LoVo (cell line): ENCODE measurements at places on chromosomes 5 and 9.

DNA sequence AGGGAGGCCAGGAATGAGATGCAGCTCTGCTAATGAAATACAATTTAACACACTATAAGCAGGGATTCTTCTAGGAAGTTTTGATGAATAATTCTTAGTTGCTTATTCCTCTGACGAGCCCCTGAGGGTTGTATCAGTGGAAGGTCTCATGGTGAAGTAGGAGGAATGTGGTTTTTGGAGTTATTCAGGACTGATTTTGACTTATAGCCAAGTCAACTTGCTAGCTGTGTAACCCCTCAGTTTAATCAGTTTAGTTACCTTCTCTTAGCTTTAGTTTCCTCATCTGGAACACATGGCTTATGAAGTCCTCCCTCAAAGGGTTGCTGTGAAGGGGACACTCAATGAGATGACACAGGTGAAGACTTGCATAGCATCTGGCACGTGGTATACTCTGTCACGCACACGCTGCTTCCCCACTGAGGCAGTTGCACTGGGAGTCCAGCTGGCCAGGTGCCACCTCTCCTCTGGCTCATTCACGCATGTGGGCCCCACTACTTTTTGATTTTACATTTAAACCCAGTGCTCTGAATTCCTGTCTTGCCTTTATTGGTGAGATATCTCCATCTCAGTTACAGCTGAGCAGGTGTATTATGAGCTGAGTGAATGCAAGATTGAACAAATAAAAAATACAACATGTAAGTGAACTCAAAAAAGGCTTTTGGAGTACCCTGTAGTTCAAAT, 415.0 kb downstream of the ARHGEF28 start:
- DNase-seq, result no peak

- DNase-seq, result no peak
These were observed 16.3 kb downstream of the SDHA start for GRCh38 chr5:234450-234849.

DNA sequence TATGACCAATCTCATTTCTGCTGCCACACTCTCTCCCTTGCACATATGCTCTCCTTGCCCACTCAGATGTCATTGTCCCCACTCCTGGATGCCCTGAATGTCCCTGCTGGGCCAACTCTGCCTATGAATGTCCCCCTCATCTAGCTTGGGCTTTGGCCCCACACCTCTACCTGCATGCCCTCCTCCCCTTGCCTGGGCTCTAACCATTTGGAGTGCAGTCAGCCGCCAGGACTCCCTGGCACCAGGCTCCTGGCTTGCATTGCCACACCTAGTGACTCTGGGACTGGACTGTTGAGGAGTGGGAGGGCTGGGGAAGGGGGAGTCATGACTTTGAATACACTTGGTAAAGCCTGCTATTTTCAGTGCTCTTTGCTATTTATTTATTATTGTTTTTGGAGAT, 41.6 kb upstream of the POMT1 start:
- no peak for DNase-seq

- DNase-seq, result no peak
These were observed 85.3 kb upstream of the COX7C start for GRCh38 chr5:86532429-86532828.

DNA sequence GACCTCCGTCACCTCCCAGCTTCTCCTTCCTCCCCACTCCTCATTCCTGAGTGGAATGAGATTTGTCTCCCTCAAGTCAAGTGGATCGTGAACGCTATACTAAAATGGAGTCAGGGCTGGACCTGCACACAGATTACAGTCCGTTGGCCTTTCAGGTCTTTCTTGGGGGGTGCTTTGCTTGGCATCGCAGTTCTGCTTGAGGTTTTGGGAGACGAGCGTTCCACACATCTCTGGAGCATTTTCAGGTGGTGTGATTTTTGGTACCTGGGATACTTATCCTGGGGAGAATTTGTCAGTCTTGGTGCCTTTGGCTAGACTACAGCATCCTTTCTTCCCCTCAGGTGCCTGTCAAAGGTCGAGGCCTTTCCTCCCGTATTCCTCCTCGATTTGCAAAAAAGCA, 23.8 kb upstream of the POMT1 start:
- DNase-seq, result no peak

DNA sequence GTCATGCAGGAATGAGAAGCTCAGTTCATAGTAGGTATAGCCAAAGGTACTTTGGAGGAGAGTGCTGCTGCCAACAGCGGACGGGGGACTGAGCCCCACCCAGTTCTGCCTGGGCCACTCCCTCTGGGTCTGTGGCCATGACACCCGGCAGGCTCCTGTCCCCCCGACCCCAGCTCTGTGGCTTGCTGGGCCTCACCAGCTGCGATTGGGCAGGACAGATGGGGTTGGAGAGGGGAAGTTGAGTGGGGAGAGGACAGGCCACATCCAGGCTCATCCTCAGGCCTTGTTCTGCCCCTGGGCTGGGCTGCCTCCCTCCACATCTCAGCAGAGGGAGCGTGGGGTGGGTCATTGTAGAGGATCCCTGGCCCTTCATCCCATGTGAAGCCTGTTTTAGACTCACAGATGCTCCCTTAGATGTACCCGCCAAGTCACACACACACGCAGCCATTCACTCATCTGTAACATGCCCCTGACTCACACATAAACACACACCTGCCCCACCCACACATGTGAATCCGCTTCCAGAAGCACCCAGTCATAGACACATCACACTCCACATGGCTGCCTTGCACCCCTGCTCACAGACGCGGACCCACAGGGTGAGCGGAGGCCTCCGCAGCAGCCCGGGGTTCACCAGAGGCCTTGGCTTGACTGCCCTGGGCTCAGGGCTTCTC, 48.8 kb downstream of the NTNG2 start:
- no peak for DNase-seq

DNA sequence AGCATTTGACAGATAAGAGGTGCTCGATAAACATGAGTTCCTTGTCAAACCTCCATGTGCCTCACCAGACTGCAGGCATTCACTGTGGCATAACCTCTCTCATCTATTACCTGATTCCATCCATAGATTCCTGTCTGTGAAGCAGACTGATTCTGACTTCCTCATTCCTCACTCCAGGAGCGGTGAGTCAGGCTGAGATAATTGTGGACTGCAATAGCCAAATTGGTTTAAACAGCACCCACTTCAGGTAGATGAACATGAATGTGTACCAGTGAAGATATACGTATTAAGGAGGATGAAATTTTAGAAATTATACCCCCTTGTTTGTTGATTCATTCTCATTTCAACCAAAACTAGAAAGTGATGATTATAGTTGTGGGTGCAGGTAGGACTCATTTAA, 391.2 kb downstream of the HINT1 start:
- DNase-seq, result peak; percentile 78

DNA sequence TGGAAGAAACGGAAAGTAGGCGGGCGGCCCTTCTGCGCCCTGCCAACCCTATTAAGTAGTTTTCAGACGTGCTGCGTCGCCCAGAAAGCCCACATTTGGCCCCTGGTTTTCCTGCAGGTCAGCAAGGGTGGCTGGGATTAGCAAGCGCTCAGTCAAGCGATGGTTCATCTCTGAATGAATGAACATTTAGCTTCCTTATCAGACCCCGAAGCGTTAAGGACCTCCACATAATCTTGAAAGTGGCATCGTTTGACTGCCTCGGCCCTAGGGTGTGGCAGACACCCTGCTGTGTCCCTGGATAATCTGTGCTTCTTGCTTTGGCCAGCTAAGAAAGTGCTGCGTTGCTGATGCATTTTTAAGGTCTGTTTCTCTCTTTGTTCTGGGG, 684 bp downstream of the TOR1B start:
- peak; percentile 31 for DNase-seq

GRCh38 chr5:178223828-178224335, 8.7 kb downstream of the PHYKPL start:
- DNase-seq, result no peak

DNA sequence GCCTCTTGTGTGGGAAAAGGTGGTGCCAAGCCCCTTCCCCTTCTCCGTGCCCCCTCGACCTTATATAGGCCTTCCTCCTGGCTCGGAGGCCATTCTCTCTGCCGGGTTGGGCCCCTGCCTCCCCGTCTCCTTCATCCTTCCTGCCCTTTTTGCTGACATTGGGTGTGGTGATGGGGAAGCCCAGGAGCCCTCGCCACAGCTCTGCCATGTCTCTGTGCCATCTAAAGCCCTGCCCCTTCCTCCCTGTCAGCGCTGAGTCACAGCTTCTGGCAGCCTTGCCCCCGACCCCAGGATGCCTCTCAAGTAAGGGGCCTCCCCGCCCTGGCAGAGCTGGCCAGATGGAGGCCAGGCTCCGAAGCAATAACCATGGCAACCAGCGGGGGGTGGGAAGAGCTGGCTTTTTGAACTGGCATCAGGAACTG, 30.4 kb downstream of the JADE2 start:
- no peak for DNase-seq

DNA sequence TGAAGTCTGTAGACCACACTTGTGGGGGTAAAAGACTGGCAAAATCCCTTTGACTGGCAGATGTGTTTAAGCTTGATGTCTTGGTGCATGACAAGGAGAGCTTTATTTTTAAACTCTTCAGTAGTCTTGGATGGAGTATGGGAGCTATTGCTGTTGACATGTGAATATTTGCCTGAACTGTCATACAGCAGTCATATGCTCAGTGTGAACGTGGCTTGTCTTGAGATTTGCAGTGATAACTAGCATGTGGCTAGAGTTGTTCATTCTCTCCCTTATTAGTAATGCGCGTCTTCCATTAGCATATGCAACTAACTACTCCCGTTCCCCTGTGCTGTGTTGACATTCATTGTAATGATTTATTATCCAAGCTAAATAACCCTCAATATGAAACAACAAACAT, 523.6 kb upstream of the WWC1 start:
- no peak for DNase-seq

GRCh38 chr5:131563434-131564228, 71.4 kb downstream of the RAPGEF6 start:
- no peak for DNase-seq

- no peak for DNase-seq
These were observed 291.1 kb upstream of the TUT7 start for GRCh38 chr9:86645303-86645702.

DNA sequence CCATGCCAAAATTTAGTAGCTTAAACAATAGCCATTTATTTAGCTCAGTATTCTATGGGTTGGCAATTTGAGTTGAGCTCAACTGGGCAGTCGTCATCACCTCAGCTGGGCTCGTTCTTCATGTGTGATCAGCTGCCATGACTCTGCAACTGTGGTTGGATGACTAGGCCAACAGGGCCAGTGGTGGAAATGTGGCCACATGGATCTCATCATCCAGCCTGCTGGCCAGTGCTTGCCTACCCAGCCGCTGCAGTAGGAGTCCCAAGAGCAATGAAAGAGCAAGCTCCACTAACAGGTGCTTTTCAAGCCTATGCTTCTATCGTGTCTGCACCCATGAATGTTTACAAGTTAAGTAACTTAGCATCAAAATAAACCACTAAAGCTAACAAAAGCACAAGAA, 158.0 kb downstream of the ATPSCKMT start:
- no peak for DNase-seq

DNA sequence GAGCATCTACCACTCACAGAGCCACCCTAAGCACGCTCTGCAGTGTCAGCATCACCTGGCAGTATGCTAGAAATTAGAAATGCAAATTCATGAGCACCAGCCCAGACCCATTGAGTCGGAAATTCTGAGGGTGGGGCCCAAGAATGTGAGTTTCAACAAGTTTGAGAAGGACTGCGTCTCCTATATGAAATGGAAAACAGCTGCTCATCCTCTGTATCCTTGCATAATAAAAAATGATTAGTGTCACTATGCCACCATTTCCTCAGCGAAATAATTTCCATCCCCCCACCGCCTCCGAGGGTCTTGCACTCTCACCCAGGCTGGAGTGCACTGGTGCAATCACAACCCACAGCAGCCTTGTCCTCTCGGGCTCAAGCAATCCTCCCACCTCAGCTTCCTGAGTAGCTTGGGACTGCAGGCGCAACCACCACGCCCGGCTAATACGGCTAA, 1.3 kb upstream of the IQGAP2 start:
- DNase-seq, result no peak

DNA sequence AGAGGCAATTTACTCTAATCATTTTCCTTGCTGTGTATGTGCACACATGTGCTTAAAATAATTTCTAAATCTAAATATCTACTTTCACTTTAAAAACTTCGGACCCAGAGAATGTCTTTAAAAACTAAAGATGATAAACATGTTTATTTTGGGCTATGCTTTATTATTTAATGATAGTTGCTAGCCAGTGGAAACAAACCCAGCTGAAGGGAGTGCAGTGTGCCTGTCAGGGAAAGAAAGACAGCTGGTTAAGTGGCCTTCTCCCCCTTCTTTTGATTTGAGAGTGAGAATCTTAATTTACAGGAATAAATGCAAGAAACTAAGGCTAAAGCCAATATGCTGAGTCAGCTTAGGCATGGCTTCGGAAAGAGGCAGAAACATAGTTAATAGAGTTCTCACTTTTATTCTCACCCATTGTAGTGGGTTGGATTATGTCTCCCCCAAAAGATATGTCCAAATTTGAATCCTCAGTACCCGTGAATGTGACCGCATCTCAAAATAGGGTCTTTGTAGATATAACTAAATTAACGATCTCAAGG, 111.4 kb downstream of the DCP2 start:
- no peak for DNase-seq

GRCh38 chr5:149125386-149125891, 15.9 kb upstream of the ABLIM3 start:
- DNase-seq, result no peak

GRCh38 chr5:133756756-133757155, 144.4 kb upstream of the FSTL4 start:
- DNase-seq, result no peak

DNA sequence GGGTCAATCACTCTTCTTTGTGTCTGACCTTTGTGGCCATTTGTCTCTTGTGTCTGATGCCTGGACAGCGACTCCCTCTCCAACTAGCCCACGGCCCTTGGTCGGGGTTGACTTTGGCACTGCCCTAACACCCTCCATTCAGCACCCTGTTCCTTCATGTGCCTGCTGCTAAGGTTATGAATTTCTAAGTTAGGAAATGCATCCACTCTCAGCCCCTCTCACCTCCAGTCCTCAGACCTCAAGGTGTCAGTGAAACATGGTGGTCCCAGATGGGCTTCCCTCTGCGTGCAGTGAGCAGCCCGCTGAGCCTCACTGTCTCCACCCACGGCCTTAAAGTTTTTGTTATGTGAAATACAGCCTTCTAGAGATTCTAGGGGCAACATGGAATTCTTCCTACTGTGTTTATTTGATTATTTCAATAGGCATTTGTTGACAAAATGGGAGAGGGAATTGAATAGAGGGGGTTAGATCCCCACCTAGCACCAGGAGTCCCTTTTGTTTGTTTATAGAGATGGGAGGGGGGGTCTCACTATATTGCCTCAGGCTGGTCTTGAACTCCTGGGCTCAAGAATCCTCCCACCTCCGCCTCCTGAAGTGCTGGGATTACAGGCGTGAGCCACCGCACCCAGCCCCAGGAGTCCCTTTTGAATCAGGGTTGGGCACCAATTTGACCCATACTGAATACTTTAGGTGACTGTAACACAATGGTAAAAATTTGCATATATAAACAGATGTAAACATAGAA, 1.6 kb upstream of the GLIPR2 start:
- DNase-seq, result no peak

- no peak for DNase-seq
These were observed 295.7 kb upstream of the PTGER4 start for GRCh38 chr5:40383749-40384651.

DNA sequence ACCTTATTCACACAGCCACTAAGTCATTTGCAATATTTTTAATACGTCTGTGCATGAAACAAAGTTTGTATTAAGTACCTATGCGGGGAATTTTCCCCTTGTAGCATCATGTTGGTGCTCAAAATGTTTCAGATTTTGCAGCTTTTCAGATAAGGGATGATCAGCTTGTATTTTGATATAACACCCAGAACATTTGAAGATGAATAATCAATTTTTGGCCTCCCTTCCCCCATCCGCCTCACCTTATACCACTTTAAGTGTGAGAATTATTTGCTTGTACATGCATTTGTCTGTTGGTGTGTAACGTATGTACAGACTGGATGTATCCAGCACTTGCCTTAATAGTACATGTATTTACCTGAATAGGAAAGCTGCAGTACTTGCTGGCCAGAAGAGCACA, 1.7 kb downstream of the JAK2 start:
- no peak for DNase-seq
